Activated CD4-positive, alpha-beta T cell treated with anti-CD3 and anti-CD28 coated beads for 1 hour (primary cell): ENCODE measurements at places on chromosomes 13 and 19.

- no peak for DNase-seq
These were observed 213.1 kb downstream of the UQCRFS1 start for GRCh38 chr19:28999724-29000433.

DNA sequence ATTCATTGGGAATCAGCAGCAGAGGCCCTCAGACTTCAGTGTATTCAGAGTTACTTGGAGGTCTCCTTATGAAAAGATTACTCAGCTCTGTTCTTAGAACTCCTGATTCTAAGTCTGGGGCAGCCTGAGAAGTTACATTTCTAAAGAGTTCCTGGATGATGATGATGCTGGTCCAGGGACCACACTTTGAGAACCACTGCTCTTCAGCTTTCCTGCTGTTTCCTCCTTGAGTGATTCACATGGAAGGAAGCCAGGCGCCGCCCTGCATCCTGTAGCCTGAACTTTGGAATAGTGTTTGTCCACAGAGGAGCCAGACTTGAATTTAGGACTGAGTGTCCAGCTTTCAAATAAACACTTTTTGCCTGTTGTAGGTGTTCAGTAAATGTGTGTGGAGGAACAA, 2.9 kb downstream of the CEBPG start:
- no peak for DNase-seq

DNA sequence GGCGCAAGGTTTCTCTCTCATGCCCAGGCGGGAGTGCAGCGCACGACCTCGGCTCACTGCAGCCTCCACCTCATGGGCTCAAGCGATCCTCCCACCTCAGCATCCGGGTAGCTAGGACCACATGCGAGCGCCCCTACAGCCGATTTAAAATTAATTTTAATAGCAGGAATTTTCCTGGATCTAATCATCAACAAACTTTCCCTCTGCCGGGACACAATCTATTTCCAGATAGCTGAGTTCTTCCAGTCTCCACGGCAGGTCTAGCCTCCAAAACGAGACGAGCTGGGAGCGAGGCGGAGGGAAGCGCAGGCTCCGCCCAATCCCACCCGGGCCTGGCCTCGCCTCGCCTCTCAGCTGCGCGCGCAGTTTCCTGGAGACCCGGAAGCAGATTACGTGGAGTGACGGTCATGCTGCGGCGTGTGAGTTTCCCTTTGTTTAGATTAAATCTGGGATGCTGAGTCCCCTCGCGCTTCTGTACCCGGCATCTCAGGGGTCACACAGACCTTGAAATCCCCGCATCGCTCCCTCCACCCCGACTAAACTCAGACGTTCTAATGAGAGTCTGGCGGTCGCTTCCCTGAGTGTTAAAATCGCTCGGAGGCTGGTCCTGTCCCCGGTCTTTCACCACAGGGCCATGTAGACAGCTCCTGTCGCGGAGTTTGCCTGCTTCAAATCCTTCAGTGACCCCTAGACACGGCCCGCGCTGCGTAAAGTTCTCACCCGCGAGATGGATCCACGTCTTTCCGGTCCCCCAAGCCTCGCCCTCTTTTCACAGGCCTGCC, at the start of gene ZNF880:
Gene ZNF880 (plus strand): TSS at position 365 of the 782 bp plus-strand sequence. CDS start 43 bp downstream, at position 408.
- DNase-seq = peak; percentile 86

DNA sequence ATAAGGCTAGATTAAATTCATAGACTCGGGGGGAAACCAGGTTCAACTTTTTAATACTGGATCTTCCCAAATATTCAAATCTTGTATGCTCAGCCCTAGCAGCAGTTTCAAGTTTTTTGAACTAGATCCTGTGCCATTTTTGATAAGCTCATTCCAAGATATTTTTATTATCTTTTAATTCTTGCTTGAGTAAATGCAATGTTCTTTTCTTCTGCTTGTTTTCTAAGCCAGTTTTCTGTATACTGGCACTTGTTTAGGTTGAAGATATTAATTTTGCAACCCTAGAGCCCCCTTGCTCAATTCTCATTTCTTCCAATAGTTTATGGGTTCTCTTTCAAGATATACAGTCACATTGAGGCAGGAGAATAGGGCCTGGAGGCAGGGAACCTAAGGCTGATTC, 13.1 kb upstream of the PNMA8C start:
- DNase-seq = no peak

DNA sequence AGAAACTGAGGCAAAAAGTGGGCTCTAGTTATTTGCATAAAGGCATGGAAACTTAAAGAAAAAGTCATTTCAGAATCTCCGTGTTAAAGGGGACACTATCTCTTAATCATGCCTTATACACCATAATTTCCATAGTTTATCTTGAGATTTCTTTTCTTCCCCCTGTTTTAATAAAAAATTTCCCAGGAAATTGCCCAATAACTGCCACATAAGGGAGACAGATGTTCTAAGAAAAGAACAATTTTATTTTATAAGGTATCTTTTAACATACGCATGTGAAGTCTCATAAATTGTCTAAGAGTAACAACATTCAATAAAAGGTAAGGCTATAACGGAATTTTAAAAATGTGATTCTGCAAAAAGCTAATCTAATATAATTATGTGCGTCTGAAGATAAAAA, 371.3 kb downstream of the IRS2 start:
- no peak for DNase-seq

GRCh38 chr13:39102981-39103490, 64.8 kb downstream of the NHLRC3 start:
- DNase-seq = no peak

GRCh38 chr13:79803989-79804388, 323.0 kb downstream of the NDFIP2 start:
- no peak for DNase-seq

DNA sequence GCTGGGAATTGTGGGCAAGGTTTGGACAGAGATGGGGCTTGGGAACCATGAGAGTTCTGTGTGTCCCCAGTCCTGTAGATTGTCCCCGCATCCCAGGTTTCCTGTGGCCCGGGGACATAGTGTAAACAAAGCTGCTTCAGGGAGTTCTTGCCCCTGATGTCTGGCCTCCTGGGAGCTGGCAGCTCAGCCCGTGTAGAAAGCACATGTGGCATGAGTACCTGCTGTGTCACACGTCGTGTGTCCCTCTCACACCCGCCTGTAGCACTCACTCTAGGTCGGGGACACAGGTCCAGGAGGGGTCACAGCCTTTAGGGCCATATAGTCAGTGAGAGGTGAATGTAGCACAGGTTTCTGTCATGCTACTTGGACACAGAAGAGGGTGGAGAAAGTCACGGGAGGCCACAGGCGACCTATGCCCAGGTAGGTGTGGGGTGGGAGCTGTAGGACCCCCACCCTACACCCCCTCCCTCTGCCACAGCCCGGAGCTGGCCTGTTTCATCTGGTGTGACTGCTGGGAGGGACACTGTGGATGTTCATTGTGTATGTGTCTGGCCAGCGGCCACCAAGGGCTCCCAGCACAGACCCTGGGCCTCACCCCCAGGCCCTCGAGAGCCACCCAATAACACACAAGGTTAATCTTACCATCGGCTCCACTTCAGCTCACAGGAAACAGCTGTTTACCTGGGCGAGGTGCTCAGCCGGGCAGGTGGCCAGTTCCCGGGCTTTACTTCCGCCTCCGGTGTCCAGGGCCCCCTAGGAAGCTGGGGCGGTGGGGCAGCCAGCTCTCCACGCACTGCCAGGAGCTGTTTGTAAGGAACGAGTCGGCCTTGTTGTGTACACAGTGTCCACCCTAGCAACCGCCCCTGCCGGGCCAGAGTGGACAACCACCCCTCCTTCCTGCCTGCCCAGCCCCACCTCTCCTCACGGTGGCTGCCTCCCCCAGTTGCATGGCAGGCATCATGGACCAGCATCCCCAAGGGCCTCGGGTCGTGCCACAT, 49.7 kb downstream of the COMP start:
- no peak for DNase-seq

DNA sequence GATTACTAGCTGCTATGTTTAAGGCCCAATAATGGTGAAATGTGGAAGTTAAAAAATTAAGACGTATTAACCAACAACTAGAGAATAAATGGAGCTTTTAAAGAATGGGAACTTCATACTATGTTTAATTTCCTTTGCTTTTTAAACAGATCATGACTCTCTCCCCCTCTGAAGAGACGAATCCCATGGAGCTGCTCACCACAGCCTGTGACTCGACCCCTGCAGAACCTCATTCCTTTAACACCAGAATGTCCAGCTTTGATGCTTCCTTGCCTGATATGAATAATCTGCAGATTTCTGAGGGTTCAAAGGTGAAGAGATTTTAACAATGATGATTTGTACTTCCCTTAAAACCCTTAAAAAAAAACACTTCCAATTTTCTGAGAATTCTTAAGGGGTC, 53.0 kb downstream of the ZAR1L start:
- no peak for DNase-seq

GRCh38 chr19:53328967-53329366, 4.6 kb upstream of the ZNF845 start:
- DNase-seq = no peak

- no peak for DNase-seq
These were observed 55.4 kb upstream of the RNF113B start for GRCh38 chr13:98232456-98232855.

GRCh38 chr13:23790577-23791170, 98.5 kb downstream of the MIPEP start:
- no peak for DNase-seq

GRCh38 chr13:97082461-97083207, 88.4 kb upstream of the OXGR1 start:
- no peak for DNase-seq

- DNase-seq = no peak
These were observed 621.0 kb downstream of the EFNB2 start for GRCh38 chr13:105914291-105915036.

DNA sequence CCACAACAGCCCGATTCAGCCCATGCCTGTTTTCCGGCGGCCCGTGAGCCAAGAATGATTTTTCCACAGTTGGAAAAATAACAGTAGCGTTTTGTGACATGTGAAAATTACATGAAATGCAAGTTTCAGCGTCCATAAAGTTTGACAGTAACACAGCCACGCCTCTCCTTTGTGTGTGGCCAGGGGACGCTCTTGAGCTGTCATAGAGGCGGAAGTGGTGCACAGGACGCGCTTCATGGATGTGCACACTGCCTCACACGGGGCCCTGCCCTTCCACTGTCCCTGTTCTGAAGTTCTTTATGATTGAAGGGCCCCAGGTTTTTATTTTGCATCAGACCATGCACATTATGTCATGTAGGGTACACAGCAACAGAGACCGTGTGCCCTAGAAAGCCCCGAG, 12.4 kb upstream of the ELAVL1 start:
- DNase-seq = no peak

GRCh38 chr19:6767081-6767356, 216 bp downstream of the SH2D3A start:
- no peak for DNase-seq

DNA sequence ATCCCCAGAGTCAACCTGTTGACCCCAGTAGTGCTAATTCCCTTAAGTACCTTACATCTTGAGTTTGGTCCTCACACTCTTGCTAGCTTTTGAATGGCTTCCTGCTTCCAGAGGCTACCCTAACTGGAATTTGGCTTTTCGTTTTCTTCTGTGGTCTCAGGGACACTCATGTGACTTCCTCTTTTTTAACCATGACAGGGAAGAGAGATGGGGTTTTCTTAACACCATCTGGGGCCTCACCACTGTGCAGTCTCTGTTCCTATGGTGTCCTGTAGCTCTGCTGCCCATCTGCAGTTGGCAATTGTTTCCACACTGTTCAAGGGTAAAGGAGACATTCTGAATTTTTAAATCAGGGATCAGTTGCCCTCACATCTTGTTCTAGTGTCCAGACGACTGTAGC, 66.7 kb downstream of the SLC10A2 start:
- no peak for DNase-seq

DNA sequence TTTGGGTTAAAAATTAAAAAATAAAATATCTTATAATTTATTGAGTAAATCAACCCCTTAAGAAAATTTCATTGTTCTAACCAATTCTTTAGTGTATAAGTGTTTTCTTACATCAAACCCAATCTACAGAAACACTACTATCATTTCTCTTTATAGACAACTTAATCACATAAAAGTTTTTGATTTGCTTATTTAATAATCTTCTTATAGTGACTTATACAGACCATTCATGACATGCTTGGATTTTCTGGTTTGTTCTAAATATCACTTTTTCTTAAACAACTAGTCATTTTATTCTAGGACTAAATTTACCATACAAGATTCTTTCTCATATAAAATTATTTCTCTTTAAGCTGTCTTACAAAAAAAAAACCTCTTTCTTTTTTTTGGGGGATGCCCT, 27.3 kb upstream of the ZSCAN5A start:
- DNase-seq = no peak
